ENCODE measurements at places on chromosomes 13 and 19. TPM values are rescaled to one million over a fixed set of nuclear protein-coding genes. Genes with fewer than 3 reads are reported as not detected.

NKPD1 gene
- total RNA-seq, result 0.24 TPM

UBE2L5 gene
- total RNA-seq, result 0.18 TPM

MAP4K1 gene
- total RNA-seq, result not detected

UNC13A gene
- total RNA-seq, result 0.24 TPM

PRR19 gene
- total RNA-seq, result 1.2 TPM

NCCRP1 gene
- total RNA-seq, result not detected

PSG4 gene
- total RNA-seq, result 0.67 TPM

CD33 gene
- not detected for total RNA-seq

GNA15 gene
- total RNA-seq, result not detected

CERS1 gene
- 2.3 TPM for total RNA-seq

TMPRSS9 gene
- total RNA-seq, result not detected

ATP4B gene
- total RNA-seq, result not detected

PRRG2 gene
- total RNA-seq, result 0.85 TPM

- peak overlapping the region; percentile 55 for H3K4me3 ChIP-seq
- peak; percentile 28 for DNase-seq
- no peaks in the 10 kb centered on the region for H3K36me3 ChIP-seq
- H3K27ac ChIP-seq, result no peak overlapping the region
- peaks cover 12% of the 10 kb centered on the region for H3K4me1 ChIP-seq
Observed at GRCh38 chr19:40155749-40156265, 35.4 kb upstream of the MAP3K10 start.

DNA sequence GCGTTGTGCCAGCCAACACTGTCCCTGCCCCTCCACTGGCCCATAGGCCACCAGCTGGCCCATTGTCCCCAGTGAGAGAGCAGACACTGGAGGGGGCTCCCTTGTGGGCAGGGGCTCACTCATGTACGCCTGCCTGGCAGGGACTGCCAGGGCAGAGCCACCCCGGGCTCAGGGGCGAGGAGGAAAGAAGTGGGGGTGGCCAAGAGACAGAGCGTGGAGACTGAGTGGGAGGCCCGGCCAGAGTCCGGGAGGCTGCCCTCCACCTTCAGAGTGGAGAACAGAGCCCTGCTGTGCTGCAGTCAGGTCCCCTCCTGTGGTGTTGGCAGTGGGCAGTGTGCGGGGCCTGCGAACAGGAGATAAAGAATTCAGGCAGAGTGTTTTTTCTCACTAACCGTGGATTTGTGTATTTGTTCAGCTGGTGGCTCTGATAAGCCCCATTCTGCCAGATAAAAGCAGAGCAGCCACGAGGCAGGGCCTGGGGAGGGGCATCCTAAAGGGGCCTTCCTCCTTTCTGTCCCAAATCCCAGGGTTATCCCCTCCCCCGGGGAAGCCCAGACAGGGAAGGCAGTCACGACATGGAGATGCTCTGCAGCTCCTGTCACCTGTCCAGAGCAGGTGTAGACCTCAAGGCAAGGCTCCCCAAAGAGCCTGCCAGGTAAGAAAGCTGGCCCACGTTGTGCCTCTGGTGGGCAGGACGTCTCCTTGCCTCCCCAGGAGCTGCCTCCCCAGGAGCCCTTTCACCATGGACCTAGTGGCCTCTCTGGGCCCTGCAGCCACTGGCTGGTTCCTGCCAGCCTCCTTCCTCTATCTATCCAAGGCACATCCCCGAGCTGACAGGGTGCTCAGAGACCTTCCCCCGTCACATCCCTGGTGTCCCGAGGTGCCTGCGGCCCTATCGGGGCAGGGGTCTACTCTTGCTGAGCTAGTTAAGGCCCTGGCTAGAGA is 33.0 kb downstream of the LYL1 start:
- peaks cover 2% of the 10 kb centered on the region for H3K27me3 ChIP-seq
- DNase-seq, result no peak
- no peak overlapping the region for H3K27ac ChIP-seq
- peaks cover 9% of the 10 kb centered on the region for H3K36me3 ChIP-seq

GRCh38 chr19:2507109-2507508 is 31.2 kb downstream of the GADD45B start:
- peaks cover 21% of the 10 kb centered on the region for H3K4me1 ChIP-seq
- peak overlapping the region; percentile 37 for H3K4me3 ChIP-seq

DNA sequence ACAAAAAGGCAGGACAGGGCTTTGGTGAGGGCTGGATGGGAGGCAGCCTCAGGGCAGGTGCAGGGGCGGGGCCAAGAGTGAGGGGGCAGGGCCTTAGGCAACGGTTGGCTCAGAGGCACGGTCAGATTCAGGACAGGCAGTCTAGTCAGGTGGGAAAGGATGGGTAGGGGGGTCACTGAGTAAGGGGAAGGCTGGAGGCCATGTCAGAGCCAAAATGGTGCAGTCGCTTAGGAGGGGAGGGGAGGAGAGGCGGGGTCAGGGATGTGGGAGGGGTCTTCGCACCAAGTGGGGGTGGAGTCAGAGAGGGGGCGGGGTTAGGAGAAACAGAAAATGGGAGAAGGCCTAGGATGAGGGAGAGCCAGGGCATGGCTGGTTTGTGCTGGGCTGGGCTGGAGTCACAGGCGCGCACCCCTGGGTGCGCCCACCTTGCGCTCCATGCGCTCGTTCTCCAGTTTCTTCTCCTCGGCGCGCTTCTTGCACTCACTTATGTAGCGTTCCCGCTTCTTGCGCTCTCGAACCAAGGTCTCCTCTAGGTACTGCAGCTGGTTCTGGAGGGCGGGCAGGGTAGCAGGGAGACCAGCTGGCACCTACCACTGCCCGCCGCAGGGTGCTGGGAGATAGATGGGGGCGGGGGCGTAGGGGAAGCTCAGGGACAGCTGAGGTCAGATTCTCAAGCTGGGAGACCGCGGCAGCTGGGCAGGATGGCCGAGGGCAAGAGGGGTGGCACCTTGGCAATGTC is 6.8 kb upstream of the RGL3 start:
- no peaks in the 10 kb centered on the region for H3K36me3 ChIP-seq
- DNase-seq, result no peak
- H3K27me3 ChIP-seq, result peaks cover 7% of the 10 kb centered on the region
- H3K4me3 ChIP-seq, result no peak overlapping the region

GRCh38 chr19:47609906-47610894 is 1.3 kb downstream of the BICRA start:
- peak; percentile 15 for DNase-seq
- no peaks in the 10 kb centered on the region for H3K27me3 ChIP-seq
- H3K27ac ChIP-seq, result peak overlapping the region; percentile 75
- peaks cover 42% of the 10 kb centered on the region for H3K4me1 ChIP-seq
- peak overlapping the region; percentile 82 for H3K4me3 ChIP-seq

- H3K4me3 ChIP-seq, result no peak overlapping the region
- peaks cover 17% of the 10 kb centered on the region for H3K36me3 ChIP-seq
- no peak for DNase-seq
- H3K27ac ChIP-seq, result no peak overlapping the region
Observed at GRCh38 chr19:10667867-10668266, 13.7 kb downstream of the ILF3 start.

DNA sequence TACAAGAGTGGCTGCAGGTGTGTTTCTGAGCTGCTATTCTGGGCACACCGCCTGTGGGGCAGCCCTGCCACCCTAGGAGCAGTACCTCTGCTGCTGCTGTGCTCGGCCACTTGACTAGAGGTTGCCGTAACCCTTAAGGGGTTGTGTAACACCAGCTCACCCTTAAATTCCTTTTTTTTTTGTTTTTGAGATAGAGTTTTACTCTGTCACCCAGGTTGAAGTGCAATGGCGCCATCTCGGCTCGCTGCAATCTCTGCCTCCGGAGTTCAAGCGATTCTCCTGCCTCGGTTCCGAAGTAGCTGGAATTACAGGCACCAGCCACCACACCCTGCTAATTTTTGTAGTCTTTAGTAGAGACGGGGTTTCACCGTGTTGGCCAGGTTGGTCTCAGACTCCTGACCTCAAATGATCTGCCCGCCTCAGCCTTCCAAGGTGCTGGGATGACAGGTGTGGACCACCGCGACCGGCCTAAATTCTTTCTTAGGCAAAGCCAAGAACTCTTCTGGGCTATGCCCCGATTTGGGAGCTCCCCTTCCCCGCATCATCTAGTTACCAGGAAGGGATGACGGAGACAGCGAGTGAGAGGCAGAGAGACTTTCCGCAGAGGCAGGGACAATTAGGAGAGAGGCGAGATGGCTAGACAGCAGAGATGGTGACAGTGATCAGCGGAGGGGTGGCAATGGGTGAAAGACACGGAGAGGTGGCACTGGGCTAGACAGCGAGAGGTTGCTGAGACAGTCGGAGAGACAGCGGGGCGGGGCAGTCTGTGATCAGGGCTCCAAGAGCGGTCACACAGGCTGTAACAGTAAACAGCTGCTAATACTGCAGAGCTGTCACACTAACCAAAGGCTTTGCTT is 4.4 kb upstream of the LILRA5 start:
- no peaks in the 10 kb centered on the region for H3K36me3 ChIP-seq
- peaks cover 32% of the 10 kb centered on the region for H3K27me3 ChIP-seq
- H3K4me3 ChIP-seq, result no peak overlapping the region
- no peaks in the 10 kb centered on the region for H3K4me1 ChIP-seq
- no peak overlapping the region for H3K27ac ChIP-seq

DNA sequence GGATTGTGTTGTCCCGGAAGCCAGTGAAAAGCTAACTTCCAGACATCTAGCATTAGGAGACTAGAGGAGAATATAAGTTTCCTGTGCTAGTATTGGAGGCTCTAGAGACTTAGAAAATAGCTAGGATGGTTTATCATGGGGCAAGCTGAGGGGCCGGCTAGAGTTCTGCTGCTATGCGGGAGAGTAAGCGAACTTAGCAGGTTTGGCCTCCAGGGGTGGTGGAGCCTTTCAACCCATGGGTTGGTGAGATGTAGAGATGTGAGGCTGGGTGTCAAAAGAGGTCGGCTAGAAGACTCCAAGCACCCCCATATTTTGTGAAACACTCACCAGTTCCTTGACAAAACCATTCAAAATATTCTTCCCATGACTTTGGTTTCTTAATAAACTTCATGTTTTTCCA is 4.4 kb downstream of the SULT2A1 start:
- no peak overlapping the region for H3K4me3 ChIP-seq
- no peak overlapping the region for H3K27ac ChIP-seq
- peaks cover 4% of the 10 kb centered on the region for H3K36me3 ChIP-seq
- peaks cover 21% of the 10 kb centered on the region for H3K27me3 ChIP-seq

- H3K27ac ChIP-seq, result no peak within 1 kb of the TSS
- H3K36me3 ChIP-seq, result no peaks in the 10 kb centered on the region
- H3K4me3 ChIP-seq, result peak within 1 kb of the TSS; percentile 52
- peaks cover 32% of the 10 kb centered on the region for H3K4me1 ChIP-seq
Observed at GRCh38 chr13:51844862-51845573, at the start of gene TMEM272. Gene TMEM272 (minus strand): TSS chr13:51845177. CDS start chr13:51838530, 6,647 bp downstream.

DNA sequence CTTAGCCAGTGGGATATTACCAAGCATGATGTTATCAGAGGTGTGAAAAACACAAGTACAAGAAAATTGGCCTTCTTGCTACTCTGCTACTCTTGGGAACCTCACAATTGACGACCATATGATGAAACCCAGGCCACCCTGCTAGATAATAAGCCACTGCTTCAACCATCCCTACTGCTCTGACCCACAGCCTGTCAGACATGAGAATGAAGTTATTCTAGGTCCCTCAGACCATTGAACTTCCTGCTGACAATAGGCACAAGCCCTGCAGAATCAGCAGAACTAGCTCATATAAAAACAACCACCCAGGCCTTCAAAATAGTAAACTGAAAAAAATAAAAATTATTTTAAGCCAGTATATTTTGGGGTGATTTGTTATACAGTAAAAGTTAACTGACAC is 559.9 kb downstream of the KCTD12 start:
- no peak overlapping the region for H3K27ac ChIP-seq
- no peak overlapping the region for H3K4me3 ChIP-seq
- H3K36me3 ChIP-seq, result no peaks in the 10 kb centered on the region
- no peak for DNase-seq
- H3K27me3 ChIP-seq, result no peaks in the 10 kb centered on the region
- no peaks in the 10 kb centered on the region for H3K4me1 ChIP-seq

- DNase-seq, result peak; percentile 85
- peaks cover 6% of the 10 kb centered on the region for H3K36me3 ChIP-seq
Observed at GRCh38 chr13:98775844-98776598, 23.5 kb upstream of the SLC15A1 start.

DNA sequence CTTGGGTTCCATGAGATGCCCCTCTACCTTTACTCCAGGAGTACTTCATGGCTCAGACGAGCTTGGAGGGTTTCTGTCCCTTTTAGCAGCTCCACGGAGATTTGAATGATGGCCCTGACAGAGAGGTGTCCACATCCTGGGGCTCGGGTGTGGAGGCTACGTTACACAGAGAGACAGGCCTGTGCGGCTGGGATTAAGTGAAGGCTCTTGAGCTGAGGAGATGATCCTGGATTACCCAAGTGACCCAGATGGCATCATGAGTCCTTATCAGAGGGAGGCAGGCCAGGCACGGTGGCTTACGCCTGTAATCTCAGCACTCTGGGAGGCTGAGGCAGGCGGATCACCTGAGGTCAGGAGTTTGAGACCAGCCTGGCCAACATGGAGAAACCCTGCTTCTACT is 12.4 kb downstream of the DPP9 start:
- H3K4me1 ChIP-seq, result peaks cover 59% of the 10 kb centered on the region
- no peak overlapping the region for H3K4me3 ChIP-seq
- H3K36me3 ChIP-seq, result peaks cover 45% of the 10 kb centered on the region
- H3K27ac ChIP-seq, result 0 out of 2 replicates have a peak overlapping the region, but pooled peaks have one; percentile 31

- no peak overlapping the region for H3K4me3 ChIP-seq
- no peaks in the 10 kb centered on the region for H3K36me3 ChIP-seq
- no peak for DNase-seq
- H3K27ac ChIP-seq, result no peak overlapping the region
Observed at GRCh38 chr13:21067848-21068247, 6.5 kb upstream of the LATS2 start.

- peak; percentile 70 for DNase-seq
- no peaks in the 10 kb centered on the region for H3K27me3 ChIP-seq
Observed at GRCh38 chr19:46351241-46352041, 4.6 kb downstream of the PPP5C start.

DNA sequence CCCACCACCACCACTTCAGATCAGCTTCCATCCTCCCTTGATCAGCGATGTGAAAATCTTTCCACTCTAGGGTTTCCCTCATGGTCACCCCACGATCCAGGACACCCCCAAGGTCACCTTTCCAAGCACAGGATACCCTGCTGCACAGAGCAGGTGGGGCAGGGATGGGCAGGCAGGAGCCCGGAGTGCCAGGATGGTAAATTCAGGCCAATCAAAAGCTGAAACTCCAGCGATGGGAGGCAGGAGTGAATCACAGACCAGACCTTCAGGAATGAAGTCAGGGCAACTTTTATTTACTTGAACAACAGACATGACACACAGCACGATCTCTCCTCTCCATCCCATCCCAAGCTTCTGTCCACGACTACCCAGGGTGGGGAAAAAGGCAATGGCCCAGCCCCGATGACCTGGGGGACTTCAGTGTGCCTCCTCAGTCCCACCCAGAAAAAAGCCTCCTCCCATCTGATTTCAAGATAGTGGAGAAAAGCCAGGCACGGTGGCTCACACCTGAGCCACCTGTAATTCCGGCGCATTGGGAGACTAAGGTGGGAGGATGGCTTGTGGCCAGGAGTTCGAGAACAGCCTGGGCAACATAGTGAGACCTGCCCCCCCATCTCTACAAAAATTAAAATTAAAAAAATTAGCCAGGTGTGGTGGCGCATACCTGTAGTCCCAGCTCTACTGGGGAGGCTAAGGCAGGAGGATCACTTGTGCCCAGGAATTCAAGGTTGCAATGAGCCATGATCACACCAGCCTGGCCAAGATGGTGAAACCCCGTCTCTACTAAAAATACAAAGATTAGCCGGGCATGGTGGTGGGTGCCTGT is 39.2 kb downstream of the ZSWIM4 start:
- H3K36me3 ChIP-seq, result peaks cover 69% of the 10 kb centered on the region
- DNase-seq, result peak; percentile 81
- peak overlapping the region; percentile 99 for H3K4me3 ChIP-seq
- H3K27ac ChIP-seq, result peak overlapping the region; percentile 100

GRCh38 chr19:32649751-32650150 is 25.2 kb downstream of the ANKRD27 start:
- DNase-seq, result no peak
- H3K4me3 ChIP-seq, result no peak overlapping the region
- H3K36me3 ChIP-seq, result peaks cover 5% of the 10 kb centered on the region
- peaks cover 5% of the 10 kb centered on the region for H3K4me1 ChIP-seq
